NCI-H1048 (cell line): ENCODE measurements at places on chromosomes 5 and 9.

GRCh38 chr9:77876590-77876989 is 155.0 kb downstream of the GNAQ start:
- DNase-seq, result no peak

DNA sequence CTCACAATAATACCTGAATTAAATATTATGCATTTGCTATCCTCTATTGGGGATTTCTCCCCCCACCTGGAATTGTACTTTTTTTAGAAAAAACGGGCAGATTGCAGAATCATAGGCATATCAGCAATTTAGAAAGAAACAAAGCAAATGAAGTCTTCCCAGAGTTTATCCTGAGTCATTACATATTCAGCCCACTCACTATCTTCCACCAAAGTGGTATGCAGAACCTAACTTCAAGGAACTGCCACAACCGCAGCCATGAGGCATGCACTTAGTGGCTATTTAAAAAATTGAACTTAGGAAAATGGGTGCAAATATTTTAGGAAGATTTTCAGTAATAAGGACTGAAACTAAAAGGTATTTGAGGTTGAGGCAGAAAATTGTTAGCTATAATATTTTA is 48.6 kb downstream of the UBAP1 start:
- DNase-seq, result no peak

- no peak for DNase-seq
Measured at GRCh38 chr9:128371630-128372117, 500 bp downstream of the URM1 start.

DNA sequence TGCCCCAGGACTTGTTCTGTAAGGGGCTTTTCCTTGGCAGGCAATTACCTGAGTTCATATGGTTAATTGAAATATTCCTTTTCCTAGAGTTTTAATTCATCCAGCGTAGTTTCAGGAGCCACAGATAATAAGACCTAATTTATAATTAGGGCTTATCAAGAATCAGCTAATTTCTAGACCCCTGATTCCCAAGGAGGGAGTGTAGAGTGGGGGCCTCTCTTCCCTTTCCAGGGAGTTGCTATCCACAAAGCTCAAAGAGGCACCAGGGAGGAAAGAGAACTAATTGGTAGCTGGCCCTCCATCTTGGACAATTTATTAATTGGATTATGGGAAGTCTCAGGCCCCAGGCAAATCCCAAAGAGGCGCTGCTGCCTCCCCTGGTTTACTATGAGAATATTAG is 75.8 kb upstream of the ZNF618 start:
- no peak for DNase-seq

DNA sequence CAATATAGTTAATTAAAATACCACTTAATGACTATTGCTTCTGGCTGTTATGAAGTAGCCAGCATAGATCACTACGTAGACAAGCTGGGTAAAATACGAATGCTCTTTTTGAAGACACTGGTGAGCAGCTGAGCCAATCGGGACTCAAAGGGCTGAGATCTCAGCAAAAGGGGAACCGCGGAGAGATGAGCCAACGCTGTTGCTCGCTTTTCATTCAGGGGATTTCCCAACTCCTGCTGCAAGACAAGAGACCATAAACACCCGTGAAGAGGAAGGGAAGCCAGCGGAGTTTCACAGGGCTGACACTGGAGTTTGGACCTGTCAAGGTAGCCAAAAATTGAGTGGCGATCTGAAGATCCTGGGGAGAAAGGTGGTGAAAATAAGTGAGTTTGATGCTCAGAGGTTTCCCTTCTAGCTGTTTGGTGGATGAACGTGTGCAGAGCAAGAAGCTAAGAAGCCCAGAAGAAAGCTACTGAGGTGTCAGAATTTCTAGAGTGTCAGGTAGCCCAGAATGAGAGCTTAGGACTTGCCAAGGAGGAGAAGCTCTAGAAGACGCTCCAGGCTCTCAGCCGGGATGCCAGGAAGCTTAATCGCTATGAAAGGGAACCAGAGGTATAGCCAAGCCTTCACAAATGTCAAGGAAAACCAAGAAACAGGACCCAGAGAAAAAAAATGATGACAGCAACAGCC is 79.6 kb upstream of the RNU6ATAC start:
- no peak for DNase-seq

GRCh38 chr9:87670572-87671264 is 55.2 kb upstream of the CTSL start:
- no peak for DNase-seq

- DNase-seq, result no peak
Measured at GRCh38 chr5:83341815-83342334, 129.7 kb upstream of the VCAN start.

- DNase-seq, result no peak
Measured at GRCh38 chr5:128483738-128484137, 54.3 kb downstream of the FBN2 start.

- DNase-seq, result peak; percentile 12
Measured at GRCh38 chr5:7927466-7928375, 58.8 kb downstream of the MTRR start.

DNA sequence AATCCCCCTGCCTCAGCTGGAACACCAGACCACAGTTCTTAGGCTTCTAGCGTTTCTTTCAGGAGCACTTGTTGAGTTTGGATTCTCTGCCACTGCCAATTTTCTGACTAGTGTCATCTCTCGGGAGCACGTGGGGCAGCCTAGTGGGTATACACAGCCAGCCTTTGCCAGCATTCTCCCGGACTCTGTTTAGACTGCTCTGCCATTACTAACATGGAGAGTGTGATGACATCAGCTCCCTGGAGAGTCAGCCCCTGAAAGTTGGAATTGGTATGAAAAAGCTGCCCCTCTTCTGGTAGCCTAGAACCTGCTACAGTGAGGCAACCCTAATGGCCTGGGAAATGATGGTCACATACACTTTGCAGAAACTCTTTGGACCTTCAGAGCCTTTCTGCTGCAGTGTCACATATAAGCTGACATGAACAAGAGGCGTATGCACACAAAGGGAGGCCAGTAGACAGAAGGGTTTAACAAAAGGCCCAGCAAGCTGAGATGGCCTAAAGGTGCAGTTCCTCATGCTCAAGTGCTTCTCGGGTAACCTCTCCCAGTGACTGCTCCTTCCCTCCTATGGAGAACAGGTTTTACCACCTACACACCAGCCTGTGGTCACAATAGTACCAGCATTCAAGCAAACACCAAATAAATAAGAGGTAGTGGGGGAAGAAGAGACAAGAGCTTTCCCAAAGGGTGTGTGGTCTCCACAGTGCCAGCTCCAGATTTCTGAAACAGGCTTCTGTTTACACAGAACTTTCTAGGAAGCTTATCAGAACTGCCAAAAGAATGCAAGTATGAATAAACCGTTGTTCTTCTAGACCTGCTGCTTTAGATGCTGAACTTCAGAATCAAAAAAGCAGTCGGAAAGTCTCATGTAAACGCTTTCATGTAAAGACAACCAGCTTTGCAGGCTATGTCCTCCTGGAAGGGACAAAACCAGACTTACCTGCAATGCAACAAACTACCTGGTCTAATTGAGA is 16.5 kb downstream of the SPACA9 start:
- no peak for DNase-seq

GRCh38 chr5:109601736-109602135 is 88.0 kb upstream of the MAN2A1 start:
- no peak for DNase-seq

DNA sequence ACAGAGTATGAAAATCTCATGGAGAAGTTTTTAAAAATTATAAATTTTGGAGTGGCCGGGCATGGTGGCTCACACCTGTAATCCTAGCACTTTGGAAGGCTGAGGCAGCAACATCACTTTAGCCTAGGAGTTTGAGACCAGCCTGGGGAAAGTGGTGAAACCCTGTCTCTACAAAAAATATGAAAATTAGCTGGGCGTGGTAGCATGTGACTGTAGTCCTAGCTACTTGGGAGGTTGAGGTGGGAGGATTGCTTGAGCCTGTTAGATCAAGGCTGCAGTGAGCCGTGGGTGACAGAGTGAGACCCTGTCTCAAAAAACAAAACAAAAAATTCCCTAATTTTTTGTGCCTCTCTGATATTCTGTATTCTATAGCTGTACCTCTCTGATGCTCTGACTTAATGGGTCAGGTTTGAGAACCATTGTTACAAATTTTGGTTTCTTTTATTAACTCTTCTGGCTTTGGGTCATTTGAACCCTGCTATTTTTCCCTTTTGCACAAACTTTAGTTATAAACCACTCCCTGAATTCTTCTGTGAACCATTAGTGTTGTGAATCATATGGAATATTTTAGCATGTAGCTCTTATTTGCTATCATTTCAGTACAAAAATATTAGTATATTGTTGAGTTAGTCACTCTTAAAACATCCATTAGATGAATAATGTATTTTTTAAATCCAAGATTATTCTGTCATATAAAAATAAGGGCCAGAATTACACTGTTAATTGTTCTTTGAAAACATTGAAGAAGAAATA is 51.0 kb downstream of the FER start:
- no peak for DNase-seq

DNA sequence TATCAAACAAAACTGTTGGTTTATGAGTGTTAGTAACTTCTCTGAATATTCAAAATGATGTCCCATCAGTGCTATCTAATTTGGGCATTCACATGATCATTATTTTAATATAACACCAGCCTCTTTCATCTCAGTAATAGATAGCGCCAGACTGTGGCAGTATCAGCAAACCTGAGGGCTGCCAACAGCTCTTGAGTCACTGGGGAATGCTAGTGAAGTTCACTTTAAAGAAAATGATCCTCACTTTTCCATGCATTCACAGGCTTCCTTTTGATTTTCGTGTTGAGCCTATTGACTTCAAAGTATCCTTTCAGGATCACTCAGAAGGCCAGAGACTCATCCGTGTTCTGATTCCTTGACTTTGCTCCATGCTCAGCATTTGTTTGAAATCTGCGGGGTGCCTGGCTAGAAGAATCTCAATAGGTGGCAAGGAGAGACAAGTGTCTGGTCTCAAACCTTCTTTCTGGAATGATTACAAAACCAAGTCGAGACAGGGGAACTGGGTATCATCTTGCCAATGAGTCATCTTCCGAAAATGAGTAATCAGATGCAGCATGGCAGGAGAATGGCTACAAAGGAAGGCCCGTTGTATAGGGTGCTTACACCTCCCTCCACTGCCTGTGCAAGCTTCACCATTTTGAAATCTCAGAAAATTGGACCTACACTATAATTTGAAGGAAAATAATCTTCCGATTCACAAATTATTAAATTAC is 509.1 kb downstream of the RASEF start:
- DNase-seq, result no peak

DNA sequence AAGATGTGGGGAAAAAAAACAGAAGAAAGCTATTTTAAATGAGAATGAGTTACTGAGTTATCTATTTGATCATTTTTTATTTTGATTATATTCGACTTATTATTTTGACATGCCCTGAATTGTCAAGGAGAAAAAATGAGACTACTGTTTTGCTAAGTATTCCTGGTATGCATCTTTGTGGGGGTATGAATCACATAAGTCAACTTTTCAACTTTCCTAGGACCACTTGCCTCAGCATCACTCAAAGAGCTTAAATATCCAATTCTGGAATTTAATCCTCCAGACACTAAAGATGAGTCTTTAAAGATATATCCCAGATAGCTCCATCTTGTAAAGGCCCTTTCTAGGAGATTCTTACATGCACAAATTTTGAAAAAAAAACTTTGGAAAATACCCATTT is 17.4 kb upstream of the SPDL1 start:
- DNase-seq, result no peak

GRCh38 chr9:105457560-105458294 is 9.9 kb downstream of the FSD1L start:
- no peak for DNase-seq

GRCh38 chr9:134571326-134571931 is 70.2 kb upstream of the COL5A1 start:
- DNase-seq, result no peak

- DNase-seq, result no peak
Measured at GRCh38 chr5:67160985-67161384, 35.6 kb downstream of the CD180 start.

DNA sequence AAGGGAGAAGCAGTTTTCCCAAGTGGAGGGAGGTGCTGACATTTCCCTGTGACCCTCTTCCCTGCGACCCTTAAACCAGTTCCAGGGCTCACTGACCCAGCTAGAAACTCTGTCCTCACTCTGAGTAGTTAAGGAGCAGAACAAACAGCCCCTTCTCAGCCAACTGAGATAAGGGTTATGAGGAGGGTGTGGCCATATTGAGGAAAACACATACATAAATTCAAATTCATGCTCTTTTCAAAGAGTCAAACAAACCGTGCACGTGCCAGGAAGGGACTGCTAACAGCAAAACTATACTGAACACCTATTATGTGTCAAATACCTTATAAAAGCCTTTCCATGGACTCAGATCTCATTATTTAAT is 4.9 kb upstream of the AKNA start:
- DNase-seq, result no peak

DNA sequence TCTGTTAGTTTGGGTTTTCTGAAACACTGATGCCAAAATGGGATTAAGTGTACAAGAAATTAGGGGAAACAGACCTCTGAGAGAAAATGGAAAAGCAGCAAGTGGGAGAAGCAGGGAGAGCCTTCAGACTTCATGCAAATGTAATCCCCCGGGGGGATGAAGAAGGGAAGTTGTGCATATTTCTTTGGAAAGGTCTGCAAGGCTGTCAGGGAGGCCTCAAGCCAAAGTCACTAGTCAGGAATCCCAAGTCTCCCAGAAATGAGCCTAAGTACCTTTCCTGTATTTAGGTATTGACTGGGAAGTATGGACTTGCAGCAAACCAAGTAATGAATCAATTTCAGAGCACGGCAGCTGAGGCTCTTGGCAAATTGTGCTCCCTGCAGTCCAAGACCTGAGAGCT is 2.2 kb downstream of the FTMT start:
- DNase-seq, result no peak

DNA sequence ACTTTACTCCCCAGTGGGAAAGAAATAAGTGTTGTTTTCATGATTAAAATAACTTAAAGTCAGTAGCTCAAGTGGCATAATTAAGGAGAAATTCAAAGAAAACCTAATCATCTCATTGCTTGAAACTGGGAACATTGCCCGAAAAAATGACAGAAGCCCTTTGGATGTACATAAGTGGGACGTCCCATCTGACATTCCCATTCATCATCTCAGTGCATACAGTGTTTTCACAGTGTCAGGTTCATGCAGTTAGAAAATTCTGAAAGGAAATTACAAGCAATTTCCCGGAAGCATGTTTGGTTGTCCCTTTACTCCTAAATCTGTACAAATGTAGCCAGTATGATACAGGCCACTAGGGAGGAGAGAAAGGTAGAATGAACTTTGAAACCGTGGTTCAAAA is 95.6 kb downstream of the ADAMTS16 start:
- no peak for DNase-seq
